Brain (organoid and tissue), 16 donors: ENCODE measurements at places on chromosomes 2 and 18. TPM values are rescaled to one million over a fixed set of nuclear protein-coding genes. Genes with fewer than 3 reads are reported as not detected.

CCDC148 gene
- polyA plus RNA-seq: 0.64 TPM

RGPD3 gene
- polyA plus RNA-seq: not detected

GAL3ST2 gene
- polyA plus RNA-seq: not detected

FOXD4L1 gene
- not detected for polyA plus RNA-seq

POTEJ gene
- polyA plus RNA-seq: not detected

CABYR gene
- 4.8 TPM for polyA plus RNA-seq

CFAP210 gene
- 0.24 TPM for polyA plus RNA-seq

MSH6 gene
- 47.1 TPM for polyA plus RNA-seq

SLC9A4 gene
- not detected for polyA plus RNA-seq

GREB1 gene
- polyA plus RNA-seq: 11.3 TPM

HYCC2 gene
- 3.0 TPM for polyA plus RNA-seq

DSC3 gene
- polyA plus RNA-seq: not detected

HAT1 gene
- 19.0 TPM for polyA plus RNA-seq

PJVK gene
- polyA plus RNA-seq: 0.22 TPM

RIT2 gene
- polyA plus RNA-seq: 8.6 TPM

ADD2 gene
- 67.0 TPM for polyA plus RNA-seq

CCDC74A gene
- 32.3 TPM for polyA plus RNA-seq

MYO7B gene
- polyA plus RNA-seq: 0.46 TPM

HOXD1 gene
- polyA plus RNA-seq: 2.1 TPM

CCDC121 gene
- polyA plus RNA-seq: 3.0 TPM

TCF23 gene
- not detected for polyA plus RNA-seq

IL1R1 gene
- polyA plus RNA-seq: 1.7 TPM

SPATA3 gene
- polyA plus RNA-seq: not detected

C1D gene
- polyA plus RNA-seq: 22.6 TPM

FBXO36 gene
- 2.5 TPM for polyA plus RNA-seq

RTP5 gene
- 5.2 TPM for polyA plus RNA-seq

INPP4A gene
- 11.1 TPM for polyA plus RNA-seq

DHRS9 gene
- polyA plus RNA-seq: 0.44 TPM

CELF4 gene
- polyA plus RNA-seq: 74.4 TPM

IL36A gene
- polyA plus RNA-seq: not detected

KLHL30 gene
- polyA plus RNA-seq: not detected

YES1 gene
- polyA plus RNA-seq: 8.2 TPM

PNPT1 gene
- 5.4 TPM for polyA plus RNA-seq

MSH2 gene
- polyA plus RNA-seq: 28.2 TPM
